ENCODE measurements at places on chromosomes 1 and 21. TPM values are rescaled to one million over a fixed set of nuclear protein-coding genes. Genes with fewer than 3 reads are reported as not detected.

LRRC38 gene
- not detected for total RNA-seq

ANKRD34A gene
- total RNA-seq: not detected

LUZP1 gene
- 4.6 TPM for total RNA-seq

DHDDS gene
- total RNA-seq: 21.3 TPM

NTMT2 gene
- total RNA-seq: not detected

NAXE gene
- 46.1 TPM for total RNA-seq

INSRR gene
- under 0.01 TPM for total RNA-seq

FAM177B gene
- total RNA-seq: not detected

AIRE gene
- total RNA-seq: not detected
